Cardiac muscle cell (in vitro differentiated cells and primary cell): ENCODE measurements at places on chromosomes 5 and 9.

- no peaks in the 10 kb centered on the region for H3K36me3 ChIP-seq
- peaks cover 44% of the 10 kb centered on the region for H3K4me1 ChIP-seq
- H3K4me3 ChIP-seq: no peak overlapping the region
- H3K27me3 ChIP-seq: no peaks in the 10 kb centered on the region
These were observed 205.4 kb downstream of the SNX18 start for GRCh38 chr5:54722846-54723433.

DNA sequence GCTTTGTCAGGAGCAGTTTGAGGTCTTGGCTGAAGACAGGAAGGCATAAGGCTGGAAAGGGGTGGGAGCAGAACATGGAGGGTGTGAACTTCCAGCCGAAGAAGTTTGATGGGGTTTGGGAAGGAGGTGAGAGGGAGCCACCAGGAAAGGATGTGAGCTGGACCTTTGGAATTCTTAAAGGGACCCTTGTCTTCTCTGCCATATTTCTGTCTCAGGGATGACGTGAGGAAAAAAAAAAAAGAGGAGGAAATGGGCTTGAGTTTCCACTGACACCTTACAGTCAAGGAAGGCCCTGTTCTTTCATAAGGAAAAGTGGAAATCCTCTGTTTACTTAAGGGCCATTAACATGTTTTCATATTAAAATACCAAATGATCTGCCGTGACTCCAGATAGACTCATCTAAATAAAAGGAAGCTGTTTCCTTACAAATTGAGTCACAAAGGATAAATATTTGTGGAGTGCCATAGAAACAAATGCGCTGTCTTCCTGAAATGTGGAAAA lies 132.1 kb downstream of the PALM2AKAP2 start:
- H3K4me1 ChIP-seq: peaks cover 30% of the 10 kb centered on the region
- no peak overlapping the region for H3K4me3 ChIP-seq
- no peaks in the 10 kb centered on the region for H3K36me3 ChIP-seq
- DNase-seq: peak; percentile 34
- H3K27ac ChIP-seq: peak overlapping the region; percentile 72

DNA sequence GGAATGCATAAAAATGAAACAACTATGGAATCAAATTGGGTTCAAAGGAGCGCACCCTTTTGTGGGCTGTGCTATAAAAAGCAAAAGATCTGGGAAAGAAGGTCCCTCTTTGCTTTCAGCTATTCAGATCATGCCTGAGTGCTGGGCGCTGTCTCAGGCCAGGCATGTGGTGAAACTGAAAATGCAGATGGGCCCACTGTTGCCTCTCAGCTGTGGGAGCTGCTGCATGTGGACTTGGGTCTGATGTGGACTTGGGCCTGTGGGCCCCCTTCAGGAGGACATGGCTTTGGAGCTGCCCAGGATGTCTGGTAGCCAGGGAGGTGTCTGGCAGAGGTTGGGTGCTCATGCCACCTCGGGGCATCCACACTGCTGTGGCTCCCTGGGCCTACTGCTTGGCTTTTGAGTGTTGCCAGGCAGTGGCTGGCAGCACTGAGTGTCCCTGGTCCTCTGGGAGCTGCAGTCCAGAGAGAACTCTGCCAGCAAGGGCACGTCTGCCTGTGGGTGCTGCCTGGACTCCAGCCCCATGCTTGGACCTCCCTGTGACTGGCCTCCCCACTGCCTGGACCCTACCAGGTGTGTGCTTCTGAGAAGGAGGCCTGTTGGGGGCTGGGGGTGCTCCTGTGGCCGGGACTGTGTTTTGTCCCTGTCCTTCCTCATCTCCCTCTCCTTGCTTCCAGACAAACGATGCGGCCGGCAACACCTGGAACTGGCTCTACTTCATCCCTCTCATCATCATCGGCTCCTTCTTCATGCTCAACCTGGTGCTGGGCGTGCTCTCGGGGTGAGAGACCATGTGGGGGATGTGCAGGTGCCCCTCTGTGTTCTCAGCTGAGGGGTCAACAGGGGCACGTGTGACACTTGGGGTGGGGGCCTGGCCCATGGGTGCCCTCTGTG lies 74.3 kb downstream of the CACNA1B start:
- DNase-seq: no peak
- H3K27me3 ChIP-seq: no peaks in the 10 kb centered on the region
- H3K27ac ChIP-seq: no peak overlapping the region
- no peaks in the 10 kb centered on the region for H3K4me1 ChIP-seq
- H3K36me3 ChIP-seq: no peaks in the 10 kb centered on the region

DNA sequence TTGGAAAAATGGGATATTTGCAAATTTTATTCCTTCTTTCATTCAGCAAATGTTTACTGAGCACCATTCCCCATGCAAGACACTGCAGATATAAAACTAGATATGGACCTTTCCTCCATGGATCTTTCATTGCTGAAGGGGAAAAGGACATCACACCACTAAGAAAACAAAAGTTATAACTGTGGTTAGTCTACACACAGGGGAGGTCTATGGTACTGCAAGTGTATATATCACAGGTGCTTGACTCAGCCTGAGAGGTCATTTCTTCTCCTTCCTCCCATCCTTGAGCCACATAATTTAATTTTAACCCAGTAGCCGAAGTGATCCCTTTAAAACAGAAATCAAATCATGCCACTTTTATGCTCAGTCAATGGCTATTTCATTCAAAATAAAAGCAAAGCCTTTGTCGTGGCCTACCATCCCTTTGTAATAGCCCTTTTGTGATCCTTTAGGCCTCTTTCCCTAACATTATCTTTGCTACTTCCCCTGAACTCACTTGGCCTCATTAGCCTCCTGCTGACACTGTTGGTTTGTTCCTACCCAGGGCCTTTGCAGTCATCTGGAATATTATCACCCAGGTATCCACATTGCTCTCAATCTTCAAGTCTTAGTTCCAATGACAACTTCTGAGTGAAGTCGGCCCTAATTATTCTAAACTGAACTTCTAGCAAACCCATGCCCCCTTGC lies 213.2 kb downstream of the GABRB2 start:
- no peaks in the 10 kb centered on the region for H3K4me1 ChIP-seq
- DNase-seq: no peak
- no peak overlapping the region for H3K27ac ChIP-seq

DNA sequence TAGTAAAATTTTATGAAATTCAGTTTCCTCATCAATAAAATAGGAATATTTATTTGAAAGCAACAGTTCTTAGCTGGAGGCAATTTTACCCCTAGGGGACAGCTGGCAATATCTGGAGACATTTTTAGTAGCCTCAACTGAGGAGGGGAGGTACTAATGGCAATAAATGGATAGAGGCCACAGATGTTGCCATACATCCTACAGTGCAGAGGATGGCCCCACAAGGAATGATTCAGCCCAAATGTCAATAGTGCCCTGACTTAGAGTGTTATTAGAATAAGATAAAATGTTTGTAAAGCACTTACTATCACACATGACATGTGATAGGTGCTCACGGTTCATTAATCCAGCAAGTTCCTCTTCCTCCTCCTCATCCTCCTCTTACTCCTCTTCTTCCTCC lies 293.6 kb downstream of the KCTD16 start:
- no peak overlapping the region for H3K27ac ChIP-seq
- H3K4me1 ChIP-seq: peaks cover 3% of the 10 kb centered on the region
- H3K36me3 ChIP-seq: no peaks in the 10 kb centered on the region

DNA sequence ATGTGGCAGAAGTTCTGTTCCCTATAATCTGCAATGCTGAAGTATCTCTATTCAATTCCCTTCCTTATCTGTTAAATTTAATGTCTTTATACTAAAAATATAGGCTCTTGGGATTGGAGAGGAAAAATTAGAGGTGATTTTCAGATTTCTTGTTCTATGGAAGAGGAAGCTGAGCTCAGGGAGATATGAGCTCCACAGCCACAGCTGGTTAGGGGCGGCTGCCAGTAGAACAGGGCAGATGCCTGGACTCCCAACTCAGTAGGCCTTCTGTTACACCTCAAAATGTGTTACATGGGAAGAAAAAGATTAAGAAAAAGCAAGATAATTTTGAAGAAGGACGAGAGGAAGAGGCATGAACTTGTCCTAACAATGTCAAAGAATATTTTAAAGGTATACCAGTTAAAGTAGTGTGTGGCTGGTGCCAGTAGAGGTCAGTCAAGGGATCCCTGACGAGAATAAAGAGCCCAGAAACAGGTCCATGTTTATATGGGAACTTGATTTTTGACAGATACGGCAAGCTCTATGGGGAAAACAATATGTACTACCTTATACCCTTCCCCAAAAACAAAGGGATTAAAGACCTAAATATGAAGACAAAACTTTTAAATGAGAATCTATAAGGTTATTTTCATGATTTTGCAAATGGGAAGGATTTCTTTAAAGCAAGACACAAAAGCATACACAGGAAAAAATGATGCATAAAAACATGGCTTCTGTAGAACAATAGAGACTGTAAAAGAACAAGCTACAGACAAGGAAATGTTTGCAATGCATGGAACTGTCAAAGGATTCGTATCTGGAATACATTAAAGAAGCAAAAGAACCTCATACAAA lies 28.7 kb downstream of the DNAJC21 start:
- no peaks in the 10 kb centered on the region for H3K4me1 ChIP-seq
- H3K4me3 ChIP-seq: no peak overlapping the region
- H3K27me3 ChIP-seq: no peaks in the 10 kb centered on the region
- H3K36me3 ChIP-seq: peaks cover 25% of the 10 kb centered on the region
- DNase-seq: peak; percentile 37
